NCI-H2171 (cell line): ENCODE measurements at places on chromosomes 2 and 18.

DNA sequence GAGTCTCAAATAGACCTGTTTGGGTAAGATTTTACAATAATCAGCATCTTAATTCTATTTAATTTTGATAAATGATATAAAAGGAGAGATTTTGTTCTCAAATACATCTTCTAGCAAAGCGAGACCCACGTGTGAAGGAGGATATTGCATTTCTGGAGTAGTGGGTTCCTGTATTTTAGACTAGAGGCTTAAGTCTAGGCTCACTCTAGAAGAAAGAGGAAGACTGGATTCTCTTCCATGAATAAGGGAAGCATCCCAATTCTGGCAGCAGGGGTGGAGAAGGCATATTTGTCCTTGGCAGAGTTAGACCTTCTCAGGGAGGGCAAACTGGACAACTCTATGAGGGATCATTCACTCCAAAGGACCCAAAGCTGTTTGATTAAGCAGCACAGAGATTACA lies 11.3 kb upstream of the FAM228A start:
- no peak for DNase-seq

DNA sequence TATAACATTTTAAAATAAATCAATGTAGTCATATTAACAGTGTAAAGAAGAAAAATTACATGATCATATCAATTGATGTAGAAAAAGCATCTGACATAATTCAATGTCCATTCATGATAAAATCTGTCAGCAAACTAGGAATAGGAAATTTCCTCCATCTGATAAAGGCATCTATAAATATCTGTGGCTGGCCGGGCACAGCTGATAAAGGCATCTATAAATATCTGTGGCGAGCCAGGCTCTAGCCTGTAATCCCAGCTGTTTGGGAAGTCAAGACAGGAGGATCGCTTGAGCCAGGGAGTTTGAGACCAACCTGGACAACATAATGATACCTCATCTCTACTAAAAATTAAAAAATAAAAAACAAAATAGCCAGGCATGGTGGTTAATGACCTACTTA lies 18.1 kb upstream of the RANBP2 start:
- DNase-seq, result no peak

GRCh38 chr2:88201811-88202169 lies 31.6 kb downstream of the THNSL2 start:
- no peak for DNase-seq

GRCh38 chr2:191804766-191805165 lies 42.1 kb downstream of the CAVIN2 start:
- DNase-seq, result no peak

DNA sequence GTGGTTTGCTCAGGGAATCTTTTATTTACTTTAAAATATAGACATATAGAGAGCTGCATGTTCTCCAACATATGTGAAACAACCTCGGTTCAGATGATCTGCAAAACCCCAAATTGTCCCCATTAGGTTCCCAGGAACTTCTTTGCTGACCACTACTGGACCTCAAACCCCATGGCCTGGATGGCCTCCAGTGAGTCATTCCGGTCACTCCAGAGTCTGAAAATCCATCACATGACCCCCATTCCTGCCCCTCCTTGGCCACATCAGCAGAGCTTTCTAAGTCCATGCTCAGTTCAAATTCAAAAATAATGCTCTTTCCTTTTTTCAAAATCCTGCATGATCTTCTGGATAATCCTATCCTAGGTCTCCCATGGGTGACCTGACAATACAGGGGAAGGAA lies 271.0 kb downstream of the TNS1 start:
- DNase-seq, result no peak
